Pons (tissue), 1 donor: ENCODE measurements at places on chromosomes 4 and X.

DNA sequence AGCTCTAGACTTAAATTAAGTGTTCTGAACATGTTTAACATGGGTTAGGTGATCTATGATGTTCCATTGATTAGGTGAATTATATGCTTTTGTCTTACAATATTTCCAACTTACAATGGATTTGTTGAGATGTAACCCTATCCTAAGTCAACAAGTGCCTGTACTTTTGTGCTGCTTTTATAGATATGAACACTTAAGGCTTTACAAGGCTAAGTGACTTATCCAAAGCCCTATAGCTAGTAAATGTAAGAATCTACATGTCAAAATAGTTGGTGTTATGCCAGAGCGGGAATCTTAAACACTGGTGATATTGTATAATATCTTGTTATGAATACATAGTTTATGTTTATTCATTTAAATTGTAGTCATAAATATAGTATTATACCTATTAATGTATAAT lies 1629.1 kb upstream of the IGFBP7 start:
- DNase-seq: no peak

DNA sequence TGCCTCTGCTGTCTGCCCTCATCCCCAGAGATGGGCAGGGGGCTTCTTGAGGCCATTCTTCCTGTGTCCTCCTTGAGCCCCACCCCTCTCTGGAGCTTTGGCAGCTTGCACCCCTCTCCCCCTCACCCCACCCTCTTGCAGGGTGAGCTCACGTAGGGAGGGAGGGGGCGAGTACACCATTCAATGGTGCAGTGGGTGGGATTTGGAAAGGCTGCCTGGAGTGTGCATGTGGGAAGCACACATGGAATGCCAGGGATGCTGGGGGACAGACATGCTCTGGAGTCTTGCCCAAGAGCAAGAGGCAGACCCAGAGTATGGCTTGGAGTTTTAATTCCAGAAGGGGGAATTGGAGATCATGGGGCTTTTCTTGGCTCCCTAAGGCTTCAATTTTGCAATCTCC lies 5.6 kb downstream of the PAK3 start:
- DNase-seq: no peak

DNA sequence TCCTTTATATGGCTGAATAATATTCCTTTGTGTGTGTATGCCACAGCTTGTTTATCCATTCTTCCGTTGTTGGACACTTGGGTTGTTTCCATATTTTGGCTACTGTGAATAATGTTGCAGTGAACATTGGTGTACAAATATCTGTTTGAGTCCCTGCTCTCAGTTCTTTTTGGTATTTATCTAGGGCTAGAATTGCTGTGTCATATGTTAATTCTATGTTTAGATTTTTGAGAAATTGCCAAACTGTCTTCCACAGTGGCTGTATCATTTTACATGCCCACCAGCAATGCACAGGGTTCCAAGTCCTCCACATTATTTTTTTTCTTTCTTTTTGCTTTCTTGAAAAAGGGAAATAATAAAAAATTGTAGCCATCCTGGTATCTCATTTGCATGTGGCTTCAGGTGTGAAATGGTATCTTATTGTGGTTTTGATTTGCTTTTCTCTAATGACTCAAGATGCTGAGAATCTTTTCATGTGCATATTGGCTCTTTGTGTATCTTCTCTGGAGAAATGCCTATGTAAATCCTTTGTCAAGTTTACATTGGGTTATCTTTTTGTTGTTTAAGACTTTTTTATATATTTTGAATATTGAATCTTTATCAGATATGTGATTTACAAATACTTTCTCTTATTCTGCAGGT lies 129.7 kb downstream of the RAPGEF2 start:
- no peak for DNase-seq

DNA sequence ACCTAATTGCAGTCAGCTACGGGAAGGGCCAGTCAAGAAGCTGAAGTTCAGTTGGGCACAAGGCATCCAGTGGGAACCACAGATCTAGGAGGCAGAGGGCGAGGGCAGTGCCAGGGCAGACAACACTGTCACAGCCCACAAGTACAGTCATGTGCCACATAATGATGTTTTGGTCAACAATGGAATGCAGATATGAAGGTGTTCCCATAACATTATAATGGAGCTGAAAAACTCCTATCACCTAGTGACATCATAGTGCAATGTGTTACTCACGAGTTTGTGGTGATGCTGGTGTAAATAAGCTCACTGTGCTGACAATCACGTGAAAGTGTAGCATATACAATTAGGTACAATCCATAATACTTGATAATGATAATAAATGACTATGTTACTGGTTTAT lies 4.5 kb upstream of the TMEM255A start:
- no peak for DNase-seq

GRCh38 chr4:26120098-26120825 lies 200.6 kb upstream of the RBPJ start:
- DNase-seq: no peak

- no peak for DNase-seq
Measured at GRCh38 chr4:12036450-12036849, 607.8 kb upstream of the HS3ST1 start.

DNA sequence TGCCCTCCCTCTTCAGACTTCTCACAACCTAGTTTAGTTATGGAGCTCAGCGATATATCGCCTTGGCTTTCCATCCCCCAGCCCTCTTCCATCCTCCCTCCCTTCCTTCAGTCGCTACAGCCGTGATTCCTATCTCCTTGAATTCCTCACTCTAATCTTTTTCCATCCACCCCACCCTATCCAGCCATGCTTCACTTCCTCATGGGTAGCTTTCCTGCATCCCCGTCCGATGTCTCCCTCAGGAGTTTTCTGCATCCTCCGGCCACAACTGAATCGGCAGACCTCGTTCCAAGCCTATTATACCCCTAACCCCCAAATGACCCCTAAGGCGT lies 456 bp downstream of the SNX12 start:
- DNase-seq: no peak

DNA sequence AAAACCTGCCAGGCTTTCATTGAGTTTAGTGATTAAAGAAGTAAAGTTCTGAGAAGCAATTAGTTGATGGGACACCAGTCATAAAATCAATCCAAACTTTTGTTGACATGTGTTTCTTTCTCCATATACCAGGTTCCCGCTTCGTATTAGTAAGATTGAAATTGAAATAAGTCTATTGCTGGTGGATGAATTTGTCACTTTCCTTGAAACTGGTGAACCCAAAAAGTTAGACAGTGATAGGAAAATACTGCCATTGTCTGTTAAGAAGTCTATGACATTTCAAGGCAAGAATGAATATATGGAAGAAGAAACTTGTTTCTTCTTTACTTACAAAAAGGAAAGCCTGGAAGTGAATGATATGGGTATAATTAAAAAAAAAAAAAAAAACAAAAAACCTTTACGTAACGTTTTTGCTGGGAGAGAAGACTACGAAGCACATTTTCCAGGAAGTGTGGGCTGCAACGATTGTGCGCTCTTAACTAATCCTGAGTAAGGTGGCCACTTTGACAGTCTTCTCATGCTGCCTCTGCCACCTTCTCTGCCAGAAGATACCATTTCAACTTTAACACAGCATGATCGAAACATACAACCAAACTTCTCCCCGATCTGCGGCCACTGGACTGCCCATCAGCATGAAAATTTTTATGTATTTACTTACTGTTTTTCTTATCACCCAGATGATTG lies at the start of gene CD40LG:
TSS of gene CD40LG (plus strand) at position 482 of the 684 bp plus-strand sequence. CDS start at position 573, 91 bp downstream.
- no peak for DNase-seq

DNA sequence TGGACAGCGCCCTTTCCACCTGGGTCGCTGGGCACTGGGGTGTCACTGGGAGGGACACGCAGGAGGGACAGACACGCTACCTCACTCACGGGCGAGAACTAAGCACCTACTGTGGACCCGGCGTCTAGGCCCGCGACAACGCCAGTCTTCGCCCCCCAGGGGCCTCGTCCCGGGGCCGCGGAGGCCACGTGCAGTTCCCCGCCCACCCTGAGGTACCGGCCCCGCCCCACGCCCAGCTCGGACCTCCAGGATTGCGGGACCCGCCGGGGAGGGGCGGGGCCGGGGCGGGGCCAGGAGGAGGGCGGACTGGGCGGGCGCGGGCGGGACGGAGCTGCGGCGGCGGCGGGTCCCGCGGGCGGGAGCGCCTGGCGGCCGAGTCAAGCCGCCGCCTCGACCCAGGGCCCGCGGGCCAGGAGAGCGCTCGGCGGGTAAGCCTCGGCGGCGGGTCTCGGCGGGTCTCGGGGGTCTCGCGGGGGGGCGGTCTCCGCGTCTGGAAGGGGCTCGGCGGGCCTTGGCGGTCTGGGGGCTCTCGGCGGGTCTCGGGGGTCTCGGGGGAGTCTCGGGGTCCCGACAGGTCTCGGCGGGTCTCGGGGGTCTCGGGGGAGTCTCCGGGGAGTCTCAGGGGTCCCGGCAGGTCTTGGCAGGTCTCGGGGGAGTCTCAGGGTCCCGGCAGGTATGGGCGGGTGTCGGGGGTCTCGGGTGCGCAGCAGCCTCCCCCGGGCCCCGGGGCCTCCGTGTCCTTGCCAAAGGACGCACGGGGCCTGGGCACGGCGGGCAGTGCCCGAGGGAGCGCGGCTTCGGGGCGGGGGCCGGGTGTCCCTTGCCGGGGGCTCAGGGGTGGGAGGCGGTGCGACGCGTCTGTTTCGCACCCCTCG lies at the start of gene SH3BP2:
TSS of gene SH3BP2 (plus strand) at position 375 of the 875 bp plus-strand sequence. CDS start 27,533 bp downstream, outside the sequence.
- DNase-seq: no peak

DNA sequence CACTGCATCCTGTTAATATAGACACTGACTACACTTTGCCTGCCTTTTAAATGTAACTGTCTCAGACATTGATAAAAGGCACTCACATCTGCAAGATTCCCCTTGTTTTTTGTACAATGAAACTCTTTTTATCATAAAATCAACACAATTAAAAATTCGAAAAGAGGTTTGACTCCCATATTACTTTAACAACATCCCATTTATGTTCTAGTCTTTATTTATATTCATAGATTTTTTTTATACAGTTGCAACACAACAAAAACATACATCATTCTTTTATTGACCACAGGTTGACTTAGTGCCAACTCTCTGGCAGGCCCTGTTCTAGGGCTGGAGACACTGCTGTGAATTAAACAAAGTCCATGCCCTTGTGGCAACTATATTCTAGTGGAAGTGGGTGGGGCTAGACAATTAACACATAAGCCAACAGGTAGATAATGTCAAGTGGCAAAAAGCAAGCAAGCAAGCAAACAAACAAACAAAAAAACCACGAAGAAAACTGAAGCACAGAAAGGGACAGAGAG lies 36.8 kb downstream of the ANK2 start:
- peak; percentile 55 for DNase-seq

DNA sequence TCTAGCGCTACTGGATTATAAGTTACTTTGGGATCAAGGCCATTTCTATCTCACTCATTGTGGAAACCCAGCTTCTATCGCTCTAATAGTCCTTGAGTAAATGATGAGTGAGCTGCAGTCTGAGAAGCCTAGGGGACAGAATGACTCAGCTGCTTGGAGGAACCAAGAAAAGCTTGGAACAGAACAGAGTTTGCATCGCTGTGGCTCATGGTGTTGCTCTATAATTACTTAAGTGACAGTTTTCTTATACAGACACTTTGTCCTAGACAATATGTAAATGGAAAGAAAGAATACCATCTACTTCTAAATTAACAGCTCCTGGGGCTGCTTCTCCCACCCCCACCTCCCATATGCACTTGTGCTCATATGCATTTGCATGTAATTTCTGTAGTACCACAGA lies 156.9 kb downstream of the SLIT2 start:
- no peak for DNase-seq

- no peak for DNase-seq
Measured at GRCh38 chrX:141405853-141406492, 163.7 kb upstream of the SPANXC start.
